Activated naive CD4-positive, alpha-beta T cell treated with Interleukin-2 at 50 U/mL for 16 hours (primary cell): ENCODE measurements at places on chromosomes 16 and 17.
A peak's percentile ranks its signal among the peaks of the same experiment; 100 is the strongest.

GRCh38 chr16:11500700-11501346, 85.9 kb downstream of the LITAF start:
- DNase-seq, result no peak

DNA sequence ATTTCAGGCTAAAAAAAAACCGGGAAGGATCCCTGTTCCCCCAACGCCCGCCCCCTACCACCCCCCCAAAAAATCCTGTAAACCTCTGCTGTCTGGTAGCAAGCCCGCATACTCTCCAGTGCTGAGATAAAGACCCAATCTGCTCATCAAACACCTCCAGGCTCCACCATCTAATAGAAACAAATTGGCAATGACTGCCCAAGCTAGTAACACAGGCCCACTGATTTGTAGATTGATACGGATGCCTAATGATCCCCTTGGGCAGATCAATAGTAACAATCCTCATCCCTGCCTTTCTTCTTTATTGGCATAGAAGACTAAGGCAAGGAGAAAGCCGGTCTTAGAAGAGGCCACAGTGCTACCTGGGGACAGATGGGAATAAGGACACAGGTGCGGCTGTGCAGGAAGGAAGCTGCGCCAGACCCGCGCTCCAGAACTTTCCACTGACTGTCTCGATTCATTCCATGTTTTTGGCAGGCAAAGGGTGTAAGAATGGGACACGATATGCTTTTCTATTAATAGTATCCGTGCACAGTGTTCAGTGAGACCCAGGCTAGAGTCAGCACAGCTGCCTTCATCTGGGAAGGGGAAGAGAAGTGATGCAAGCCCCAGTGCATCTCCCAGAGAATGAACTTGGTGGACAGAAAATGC, 407.6 kb upstream of the PSMD7 start:
- no peak for DNase-seq

DNA sequence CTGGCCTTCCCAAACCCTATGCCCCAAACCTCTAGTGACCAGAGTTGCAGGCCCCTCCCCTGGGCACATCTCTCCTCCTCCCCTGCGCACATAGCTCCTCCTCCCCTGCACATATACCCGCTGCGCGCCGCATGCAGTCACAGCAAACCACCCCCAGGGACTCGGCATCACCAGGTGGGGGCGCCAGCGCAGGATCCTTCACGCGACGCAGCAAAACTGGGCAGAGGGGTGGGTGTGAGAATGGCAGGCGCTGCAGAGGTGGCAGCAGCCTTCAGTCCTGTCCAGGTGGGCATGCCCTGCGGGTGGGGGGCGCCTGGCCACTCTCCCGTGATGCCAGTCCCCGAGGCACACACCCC, 5.6 kb downstream of the CORO6 start:
- peak; percentile 94 for DNase-seq

- no peak for DNase-seq
Measured at GRCh38 chr16:79794941-79795340, 194.4 kb upstream of the MAF start.

- no peak for DNase-seq
Measured at GRCh38 chr17:61149862-61150362, 249.7 kb upstream of the TBX2 start.

DNA sequence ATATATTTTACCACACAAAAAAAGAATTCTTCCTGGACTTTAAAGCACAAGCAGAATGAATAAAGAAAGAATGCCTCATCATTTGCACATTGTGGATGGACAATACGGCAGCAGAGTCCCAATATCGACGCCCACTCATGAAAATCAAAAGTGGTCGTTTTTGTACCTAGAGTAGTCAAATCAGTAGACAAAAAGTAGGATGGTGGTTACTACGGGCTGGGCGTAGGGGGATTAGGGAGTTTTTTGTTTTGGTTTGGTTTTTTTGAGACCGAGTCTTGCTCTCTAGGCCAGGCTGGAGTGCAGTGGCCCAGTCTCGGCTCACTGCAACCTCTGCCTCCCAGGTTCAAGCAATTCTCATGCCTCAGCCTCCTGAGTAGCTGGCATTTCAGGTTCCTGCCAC, 8.6 kb upstream of the CENPV start:
- peak; percentile 26 for DNase-seq

- DNase-seq, result no peak
Measured at GRCh38 chr16:47858333-47858982, 297.3 kb downstream of the ABCC12 start.

DNA sequence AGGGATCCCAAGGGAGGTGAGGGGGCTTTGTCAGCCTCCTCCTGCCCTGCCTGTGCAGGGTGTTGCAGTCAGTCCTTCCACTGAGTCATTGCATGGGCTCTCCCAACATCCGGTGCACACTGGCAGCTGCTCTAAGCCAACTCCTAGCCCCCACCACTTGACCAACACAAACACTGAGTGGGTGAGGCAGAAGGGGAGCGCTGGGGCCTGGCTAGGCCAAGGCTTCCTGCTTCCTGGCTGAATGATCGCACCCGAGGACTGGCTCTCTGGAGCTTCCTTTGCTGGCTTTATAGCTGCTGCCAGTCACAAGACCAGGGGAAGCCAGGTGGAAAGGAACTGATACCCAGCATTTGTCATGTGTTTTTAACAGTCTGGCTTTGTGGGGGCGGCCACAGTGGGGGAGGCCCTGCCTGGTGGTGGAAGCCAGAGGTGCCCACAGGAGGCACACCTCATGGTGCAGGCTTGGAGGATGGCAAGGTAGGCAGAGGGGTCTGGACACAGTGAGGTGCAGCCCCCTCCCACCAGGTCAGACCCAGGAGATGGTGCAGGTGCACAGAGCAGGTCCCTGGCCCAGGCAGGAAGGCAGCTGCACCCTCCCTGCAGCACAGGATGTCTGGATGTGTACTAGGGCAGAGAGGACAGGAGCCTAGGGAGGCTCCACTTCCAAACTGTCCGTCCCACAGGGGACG, 6.8 kb downstream of the MPG start:
- DNase-seq, result peak; percentile 57

- DNase-seq, result peak; percentile 77
Measured at GRCh38 chr16:57592591-57593003, 35.8 kb upstream of the ADGRG1 start.

- DNase-seq, result no peak
Measured at GRCh38 chr16:88754912-88755744, 29.9 kb downstream of the PIEZO1 start.
